ENCODE measurements at places on chromosomes 6 and 20. TPM values are rescaled to one million over a fixed set of nuclear protein-coding genes. Genes with fewer than 3 reads are reported as not detected.

DNA sequence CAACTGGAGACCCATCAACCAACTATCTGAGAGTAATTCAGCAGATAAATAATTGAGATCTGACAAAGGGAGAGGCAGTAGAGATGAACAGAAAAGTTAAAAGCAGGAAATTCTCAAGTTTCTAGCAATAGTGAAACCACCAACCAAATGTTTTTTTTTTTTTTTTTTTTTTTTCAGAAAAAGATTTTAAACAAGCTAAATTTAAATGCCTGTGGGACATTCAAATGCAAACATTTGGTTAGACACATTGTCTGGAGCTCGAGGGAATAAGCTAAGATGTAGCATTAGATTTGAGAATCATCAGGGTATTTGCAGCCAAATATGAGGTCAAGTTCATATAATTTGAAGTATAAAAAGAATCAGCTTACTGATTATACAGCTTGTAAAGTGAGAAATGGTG is 16.4 kb downstream of the RANBP9 start:
- H3K4me3 ChIP-seq = no peak overlapping the region
- DNase-seq = no peak
- H3K36me3 ChIP-seq = no peaks in the 10 kb centered on the region
- H3K4me1 ChIP-seq = peaks cover 9% of the 10 kb centered on the region
- H3K27me3 ChIP-seq = no peaks in the 10 kb centered on the region

The RNF217 gene
- polyA plus RNA-seq = 11.4 TPM

GRCh38 chr20:35436177-35436573 is 1.9 kb downstream of the GDF5 start:
- no peak overlapping the region for H3K27ac ChIP-seq
- peaks cover 3% of the 10 kb centered on the region for H3K4me1 ChIP-seq
- no peaks in the 10 kb centered on the region for H3K36me3 ChIP-seq
- no peaks in the 10 kb centered on the region for H3K27me3 ChIP-seq
- DNase-seq = no peak
- H3K4me3 ChIP-seq = no peak overlapping the region

DNA sequence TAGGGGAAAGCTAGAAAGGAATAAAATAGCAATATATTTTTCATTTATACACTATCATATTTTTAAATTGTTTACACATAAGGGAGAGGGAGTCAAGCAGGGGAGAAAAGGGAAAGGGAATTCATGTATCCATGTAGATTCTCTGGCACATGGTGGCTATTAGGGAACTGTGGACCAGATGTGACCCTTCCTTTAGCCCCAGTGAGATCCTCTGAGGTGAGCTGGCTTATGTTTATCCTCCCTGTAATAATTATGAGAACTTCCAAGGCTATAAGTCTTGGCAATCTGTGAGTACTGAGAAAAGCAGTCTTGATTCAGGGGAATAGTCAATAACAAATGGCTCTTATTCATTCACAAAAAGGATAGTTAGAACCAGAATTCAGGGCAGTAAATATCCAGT is 42.6 kb downstream of the TSBP1 start:
- H3K4me3 ChIP-seq = no peak overlapping the region
- no peak for DNase-seq
- H3K27me3 ChIP-seq = no peaks in the 10 kb centered on the region

DNA sequence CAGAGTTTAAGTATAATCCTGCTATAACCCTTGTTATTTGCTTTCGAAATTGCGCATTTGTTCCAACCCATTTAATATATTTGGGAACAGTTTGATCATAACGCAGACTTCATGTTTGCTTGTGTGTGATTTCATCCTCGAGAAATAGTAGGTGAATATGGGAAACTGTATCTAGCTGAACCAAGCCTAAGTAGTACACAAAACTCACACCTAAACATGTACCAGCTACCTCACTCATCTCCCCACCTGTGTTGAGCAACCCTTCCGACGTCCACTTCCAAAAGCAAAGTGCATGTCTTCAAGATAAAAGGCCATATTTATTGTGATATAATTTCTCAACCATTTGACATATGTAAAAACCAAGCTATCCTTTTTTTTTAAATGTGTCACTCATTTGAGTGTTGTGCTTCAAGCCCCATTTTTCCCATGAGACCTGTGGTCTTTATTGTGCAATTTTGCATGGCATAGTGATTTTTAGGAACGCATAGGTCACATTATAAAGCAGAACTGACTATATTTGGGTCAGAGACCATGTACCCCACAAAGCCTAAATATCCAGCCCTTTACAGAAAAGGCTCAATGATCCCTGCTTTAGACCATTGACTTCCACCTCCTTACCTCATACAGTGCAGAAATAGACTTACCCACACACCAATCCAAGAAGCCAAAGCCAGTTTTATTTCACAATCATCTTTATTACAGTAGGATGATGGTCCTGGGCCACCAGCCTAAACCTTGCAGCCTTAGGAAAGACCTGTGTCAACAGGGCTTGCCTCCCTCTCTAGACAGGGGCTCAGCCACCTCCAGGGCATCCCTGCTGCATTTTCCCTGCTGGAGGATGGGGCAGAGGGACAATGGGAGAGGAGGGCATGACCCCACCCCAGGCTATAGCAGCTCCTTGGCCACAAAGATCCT is 7.1 kb downstream of the CCND3 start:
- DNase-seq = no peak
- no peaks in the 10 kb centered on the region for H3K36me3 ChIP-seq
- no peaks in the 10 kb centered on the region for H3K27me3 ChIP-seq
- no peak overlapping the region for H3K27ac ChIP-seq
- no peak overlapping the region for H3K4me3 ChIP-seq

DNA sequence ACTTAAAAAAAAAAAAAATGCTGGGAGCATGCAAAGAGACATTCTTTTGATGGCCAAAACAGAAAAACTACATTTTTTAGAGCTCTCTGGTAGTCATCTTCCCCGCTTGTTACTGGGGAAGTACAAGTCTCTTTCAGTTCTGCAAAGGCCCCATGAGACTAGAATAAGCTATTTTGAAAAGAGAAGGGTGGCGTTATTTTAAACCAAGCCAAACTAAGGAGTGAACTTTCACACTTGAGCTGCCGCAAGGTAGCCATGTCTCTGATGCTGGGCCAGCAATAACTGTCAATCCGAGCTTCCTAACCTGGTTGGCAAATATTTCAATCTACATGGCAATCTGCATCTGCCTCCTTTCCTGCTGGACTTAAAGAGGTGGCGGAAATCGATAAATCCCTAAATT is 96.7 kb downstream of the L3MBTL3 start:
- H3K27me3 ChIP-seq = no peaks in the 10 kb centered on the region
- H3K4me1 ChIP-seq = no peaks in the 10 kb centered on the region

GRCh38 chr20:49561256-49561655 is 6.7 kb downstream of the PTGIS start:
- H3K4me3 ChIP-seq = no peak overlapping the region
- H3K27ac ChIP-seq = peak overlapping the region; percentile 9
- no peaks in the 10 kb centered on the region for H3K27me3 ChIP-seq
- peaks cover 21% of the 10 kb centered on the region for H3K4me1 ChIP-seq
- H3K36me3 ChIP-seq = no peaks in the 10 kb centered on the region

The MARCKS gene
- 29.1 TPM for polyA plus RNA-seq

GRCh38 chr6:47595785-47596184 is 102.6 kb upstream of the ADGRF4 start:
- DNase-seq = no peak
- H3K36me3 ChIP-seq = no peaks in the 10 kb centered on the region
- no peak overlapping the region for H3K27ac ChIP-seq
- H3K4me3 ChIP-seq = no peak overlapping the region
- H3K4me1 ChIP-seq = no peaks in the 10 kb centered on the region
- no peaks in the 10 kb centered on the region for H3K27me3 ChIP-seq

DNA sequence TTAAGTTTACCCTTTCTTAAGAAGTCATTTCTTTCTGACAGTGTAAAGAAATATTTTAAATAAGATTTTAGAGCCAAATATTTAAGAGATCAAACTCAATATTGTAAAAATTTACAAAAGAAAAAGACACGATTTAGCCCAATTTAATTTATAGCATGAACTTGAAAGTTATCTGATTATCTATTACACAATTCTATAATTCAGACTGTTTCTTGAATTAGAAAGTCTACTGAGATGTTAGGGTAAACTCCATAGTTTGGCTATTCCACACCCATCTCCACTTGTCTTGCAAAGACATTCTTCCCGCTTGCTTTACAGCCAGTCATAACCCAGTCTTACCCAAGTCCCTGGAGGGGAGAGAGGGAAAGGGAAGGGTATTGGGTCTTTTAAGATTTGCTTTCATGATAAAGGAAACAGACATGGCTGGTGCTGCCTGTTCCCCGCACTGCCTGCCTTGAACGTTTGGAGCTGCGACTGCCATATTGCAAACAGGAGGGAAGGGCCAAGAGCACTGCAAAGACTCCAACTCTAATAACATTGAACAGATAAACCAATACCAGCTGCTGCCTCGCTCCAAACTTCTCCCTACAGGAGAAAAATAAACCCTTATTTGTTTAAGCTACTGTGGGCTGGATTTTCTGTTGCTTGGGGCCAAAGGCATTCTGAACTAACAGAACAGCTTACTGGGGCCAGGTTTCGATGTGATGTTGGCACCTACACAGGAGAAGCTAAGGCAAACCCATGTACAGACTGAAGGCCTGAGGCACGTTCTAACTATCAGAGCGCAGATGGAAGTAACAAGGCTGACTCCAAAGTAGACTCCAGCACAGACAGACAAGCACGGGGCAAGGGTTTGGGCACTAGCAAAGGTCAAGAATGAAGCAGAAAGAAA is 552.3 kb upstream of the JARID2 start:
- DNase-seq = no peak
- H3K4me1 ChIP-seq = no peaks in the 10 kb centered on the region
- no peak overlapping the region for H3K4me3 ChIP-seq
- no peak overlapping the region for H3K27ac ChIP-seq

DNA sequence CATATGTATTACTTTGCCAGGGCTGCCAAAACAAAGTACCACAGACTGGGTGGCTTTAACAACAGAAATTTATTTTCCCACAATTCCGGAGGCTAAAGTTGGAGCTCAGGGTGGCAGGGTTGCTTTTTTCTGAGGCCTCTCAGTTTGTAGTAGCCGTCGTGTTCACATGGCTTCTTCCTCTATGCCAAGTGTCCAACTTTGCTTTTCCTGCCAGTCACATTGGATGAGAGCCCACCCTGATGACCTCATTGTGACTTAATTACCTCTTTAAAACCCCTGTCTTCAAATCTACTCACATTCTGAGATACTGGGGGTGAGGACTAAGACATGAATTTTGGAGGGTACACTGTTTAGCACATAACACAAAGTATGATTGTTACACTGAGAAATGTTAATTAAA is 9.9 kb upstream of the ECT2L start:
- DNase-seq = no peak
- no peaks in the 10 kb centered on the region for H3K36me3 ChIP-seq
- H3K4me1 ChIP-seq = no peaks in the 10 kb centered on the region
- H3K27ac ChIP-seq = no peak overlapping the region
- H3K27me3 ChIP-seq = no peaks in the 10 kb centered on the region

DNA sequence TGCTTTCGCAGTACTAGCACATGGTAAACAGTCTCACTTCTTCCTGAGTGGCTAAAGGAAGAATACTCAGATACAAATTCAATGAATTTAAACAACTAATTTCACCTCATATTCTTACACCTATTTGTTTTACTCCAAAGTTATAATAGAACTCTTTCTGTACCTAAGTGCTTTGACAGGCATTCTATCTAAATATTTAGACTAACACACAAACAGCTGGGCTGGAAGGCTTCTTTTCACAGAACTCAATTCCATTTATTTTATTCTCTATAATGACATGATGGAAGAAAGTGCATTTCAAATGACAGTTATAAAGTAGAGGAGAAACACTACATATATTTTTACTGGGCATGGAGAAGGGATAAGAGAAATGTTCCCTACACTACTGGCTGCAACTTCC is 384.9 kb upstream of the SPTLC3 start:
- H3K27ac ChIP-seq = no peak overlapping the region
- no peaks in the 10 kb centered on the region for H3K36me3 ChIP-seq
- no peaks in the 10 kb centered on the region for H3K4me1 ChIP-seq
- no peaks in the 10 kb centered on the region for H3K27me3 ChIP-seq
- DNase-seq = no peak

The DLK2 gene
- 0.33 TPM for polyA plus RNA-seq

DNA sequence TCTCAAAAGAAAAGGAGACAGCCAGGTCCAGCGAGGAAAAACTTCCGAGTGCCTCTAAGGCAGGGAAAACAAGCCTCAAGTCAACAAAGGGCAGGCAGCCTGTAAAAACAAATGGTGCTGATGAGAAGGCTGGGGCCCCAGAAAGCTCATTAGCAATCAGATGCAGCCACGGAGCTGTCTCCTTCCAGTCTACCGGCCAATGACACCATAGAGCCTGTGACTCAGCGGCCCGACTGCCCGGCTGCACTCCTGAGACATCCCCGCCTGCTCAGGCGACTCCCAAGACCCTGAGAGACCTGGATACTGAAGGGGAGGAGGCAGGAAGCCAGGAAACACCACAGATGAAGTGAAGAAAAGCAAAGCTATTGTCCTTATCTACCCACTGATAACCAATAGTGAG is 120.1 kb upstream of the HDDC2 start:
- H3K27ac ChIP-seq = no peak overlapping the region
- DNase-seq = no peak
- H3K4me1 ChIP-seq = no peaks in the 10 kb centered on the region
- no peak overlapping the region for H3K4me3 ChIP-seq
- no peaks in the 10 kb centered on the region for H3K27me3 ChIP-seq

- no peaks in the 10 kb centered on the region for H3K4me1 ChIP-seq
- no peak overlapping the region for H3K4me3 ChIP-seq
- no peaks in the 10 kb centered on the region for H3K36me3 ChIP-seq
- H3K27ac ChIP-seq = no peak overlapping the region
- DNase-seq = no peak
Measured at GRCh38 chr6:129508477-129509145, 201.4 kb downstream of the ARHGAP18 start.

GRCh38 chr6:81785377-81785776 is 32.9 kb upstream of the TENT5A start:
- H3K27me3 ChIP-seq = no peaks in the 10 kb centered on the region
- H3K36me3 ChIP-seq = no peaks in the 10 kb centered on the region
- peaks cover 2% of the 10 kb centered on the region for H3K4me1 ChIP-seq
- H3K27ac ChIP-seq = no peak overlapping the region
- no peak for DNase-seq

The SYS1 gene
- 47.0 TPM for polyA plus RNA-seq

The LZTS3 gene
- polyA plus RNA-seq = 4.2 TPM

GRCh38 chr6:84688141-84688873 is 76.1 kb downstream of the TBX18 start:
- no peak overlapping the region for H3K4me3 ChIP-seq
- H3K27ac ChIP-seq = no peak overlapping the region
- H3K27me3 ChIP-seq = no peaks in the 10 kb centered on the region
- no peaks in the 10 kb centered on the region for H3K36me3 ChIP-seq

DNA sequence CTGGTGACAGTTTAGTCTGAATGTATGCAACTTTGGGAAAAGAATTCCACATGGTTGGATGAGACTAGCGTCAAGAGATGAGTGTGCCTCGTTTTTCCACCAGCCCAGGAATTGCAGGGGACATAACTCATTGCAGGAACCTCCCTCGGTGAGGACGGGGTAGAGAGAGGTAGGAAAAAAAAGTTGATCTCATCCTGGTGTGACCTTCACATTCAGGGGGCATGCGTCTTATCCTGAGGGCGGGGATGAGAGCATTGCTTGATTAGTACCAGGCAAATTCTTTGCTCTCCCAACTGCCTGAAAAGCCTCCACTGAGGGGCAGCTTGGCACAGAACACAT is 11.8 kb downstream of the TLDC2 start:
- H3K4me3 ChIP-seq = no peak overlapping the region
- no peak for DNase-seq
- H3K27me3 ChIP-seq = no peaks in the 10 kb centered on the region
- no peak overlapping the region for H3K27ac ChIP-seq
- no peaks in the 10 kb centered on the region for H3K4me1 ChIP-seq
- no peaks in the 10 kb centered on the region for H3K36me3 ChIP-seq
